ENCODE measurements at places on chromosomes 4 and X.

GRCh38 chr4:82606622-82607021 is 44.8 kb upstream of the TMEM150C start:
- DNase-seq, result no peak

GRCh38 chrX:111504941-111505340 is 6.5 kb upstream of the SERTM2 start:
- DNase-seq, result no peak

GRCh38 chr4:15438939-15439524 is 11.2 kb downstream of the C1QTNF7 start:
- DNase-seq, result no peak

- DNase-seq, result no peak
Observed at GRCh38 chr4:3046162-3046561, 28.2 kb downstream of the HTT-AS start.

Measured in epithelial cell of proximal tubule (primary cell).